ENCODE measurements at places on chromosomes 13 and 19.

DNA sequence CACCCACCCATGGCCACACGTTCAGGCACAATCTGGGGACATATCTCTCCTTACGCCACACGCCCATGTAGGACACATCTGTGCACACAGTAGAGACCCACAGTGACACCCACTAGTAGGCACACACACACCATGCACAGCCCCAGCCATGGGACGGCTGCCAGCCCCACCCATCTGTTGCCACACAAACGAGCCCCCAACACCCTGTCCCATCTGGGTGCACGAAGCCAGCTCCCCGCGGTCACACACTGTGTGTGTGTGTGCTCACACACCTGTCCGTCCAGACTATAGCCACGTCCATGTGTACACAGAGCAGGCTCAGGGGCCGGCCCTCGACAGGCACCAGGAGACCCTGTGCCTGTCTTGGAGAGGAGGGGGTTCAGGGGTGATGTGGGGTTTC lies 10.6 kb downstream of the ERFL start:
- DNase-seq: no peak

GRCh38 chr13:112270951-112271350 lies 105.2 kb upstream of the SPACA7 start:
- no peak for DNase-seq

GRCh38 chr13:110129539-110130186 lies 177.3 kb downstream of the COL4A1 start:
- no peak for DNase-seq

DNA sequence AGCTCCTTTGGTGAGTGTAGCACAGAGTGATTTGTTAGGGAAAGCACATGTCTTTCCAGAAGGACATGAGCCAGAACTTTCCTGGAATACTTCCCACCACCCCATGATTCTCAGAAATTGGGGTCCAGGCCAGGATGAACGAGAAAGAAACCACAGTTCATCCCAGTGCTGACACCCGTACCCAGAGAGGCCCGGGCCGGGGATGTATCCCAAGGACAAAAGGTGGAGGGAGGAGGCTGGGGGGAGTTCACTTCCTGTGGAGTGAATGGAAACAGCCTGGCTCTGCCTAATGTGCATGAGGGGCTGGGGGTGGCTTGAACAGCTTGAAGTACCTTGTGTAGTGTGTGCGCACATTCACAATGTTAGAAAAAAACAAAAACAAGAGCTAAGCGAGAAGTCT lies 47.5 kb downstream of the CDADC1 start:
- DNase-seq: no peak

- no peak for DNase-seq
Measured at GRCh38 chr19:52191389-52191788, 1.5 kb downstream of the PPP2R1A start.

- no peak for DNase-seq
Measured at GRCh38 chr13:49653478-49653877, 25.2 kb downstream of the ARL11 start.

Measured in NCI-H1436 treated with DMSO at 0.1 percent for 48 hours (cell line).